ENCODE measurements at places on chromosomes 2 and 18.

DNA sequence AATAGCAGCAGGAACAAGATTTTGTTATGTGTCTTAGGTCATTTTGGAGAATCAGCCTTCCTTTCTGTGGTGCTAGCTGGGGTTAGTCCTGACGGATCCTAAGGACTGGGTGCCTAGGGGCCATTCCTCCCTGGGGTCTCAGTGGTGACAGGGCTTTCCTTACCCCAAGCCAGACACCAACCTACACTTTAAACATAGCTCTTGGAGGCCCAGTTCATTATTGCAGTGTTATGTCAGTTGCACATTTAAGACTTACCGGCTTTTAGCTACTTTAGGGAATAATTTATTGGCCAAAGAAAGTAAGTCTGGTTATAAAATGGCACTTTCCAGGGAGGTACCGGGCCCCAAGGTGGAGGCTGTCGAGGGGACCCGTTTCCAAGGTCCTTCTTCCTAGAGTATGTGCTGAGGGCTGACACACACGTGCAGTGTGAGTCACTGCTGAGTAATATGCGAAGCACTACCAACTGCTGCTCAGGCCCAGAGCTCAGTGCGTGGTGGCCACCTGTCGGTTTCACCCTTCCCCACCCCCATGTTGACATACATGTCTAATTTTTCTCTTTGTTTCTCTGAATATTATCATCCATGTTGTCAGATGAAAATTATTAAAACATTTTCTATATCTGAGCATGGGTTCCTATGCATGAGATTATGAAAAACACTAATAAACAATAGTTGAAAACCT is 37.0 kb upstream of the GRHL1 start:
- DNase-seq = peak; percentile 74

GRCh38 chr18:56286775-56287325 is 351.5 kb downstream of the TXNL1 start:
- DNase-seq = peak; percentile 87

- DNase-seq = peak; percentile 32
These were observed 40.0 kb upstream of the FOSL2 start for GRCh38 chr2:28352610-28353195.

GRCh38 chr18:58788971-58789875 is 75.5 kb upstream of the ZNF532 start:
- peak; percentile 76 for DNase-seq

DNA sequence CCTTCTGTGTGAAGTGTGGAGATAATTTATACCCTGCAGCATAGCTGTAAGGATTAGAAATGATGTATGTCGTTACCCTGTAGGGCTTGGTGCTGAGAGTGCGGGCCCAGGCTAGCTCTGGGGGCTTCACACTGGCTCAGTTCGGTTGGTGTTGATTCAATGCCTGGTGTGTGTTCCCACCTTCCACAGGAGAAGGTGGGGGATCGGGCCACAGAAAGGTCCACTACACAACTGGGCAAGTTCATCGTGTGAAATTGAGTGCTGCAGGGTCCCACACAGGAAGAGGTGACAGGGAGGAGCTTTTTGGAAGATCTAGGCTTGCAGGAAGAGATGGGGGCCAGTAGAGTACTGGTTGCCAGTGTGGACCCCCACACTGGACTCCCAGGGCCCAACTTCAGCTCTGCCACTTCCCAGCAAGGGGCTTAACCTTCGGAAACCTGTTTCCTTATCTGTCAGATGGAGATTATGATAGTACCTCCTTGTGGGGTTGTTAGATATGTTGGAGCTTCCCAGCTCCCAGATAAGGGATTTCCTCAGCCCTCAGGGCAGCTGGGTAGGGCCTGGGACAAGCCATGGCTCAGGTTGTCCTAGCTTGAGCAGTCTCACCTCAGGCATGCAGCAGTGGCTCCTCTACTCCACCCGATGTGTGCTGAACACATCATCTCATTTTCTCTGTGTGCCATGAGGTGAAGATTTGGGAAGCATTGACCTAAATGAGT is 71.5 kb downstream of the TMEM247 start:
- no peak for DNase-seq

DNA sequence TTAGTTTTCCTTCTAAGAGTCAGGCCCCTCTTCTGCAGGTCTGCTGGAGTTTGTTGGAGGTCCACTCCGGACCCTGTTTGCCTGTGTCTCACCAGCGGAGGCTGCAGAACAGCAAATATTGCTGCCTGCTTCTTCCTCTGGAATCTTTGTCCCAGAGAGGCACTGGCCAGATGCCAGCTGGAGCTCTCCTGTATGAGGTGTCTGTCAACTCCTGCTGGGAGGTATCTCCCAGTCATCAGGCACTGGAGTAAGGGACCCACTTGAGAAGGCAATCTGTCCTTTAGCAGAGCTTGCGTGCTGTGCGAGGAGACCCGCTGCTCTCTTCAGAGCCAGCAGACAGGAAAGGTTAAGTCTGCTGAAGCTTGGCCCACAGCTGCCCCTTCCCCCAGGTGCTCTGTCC is 4.8 kb downstream of the REG1B start:
- DNase-seq = no peak

- DNase-seq = peak; percentile 7
These were observed 122.8 kb downstream of the TMEM200C start for GRCh38 chr18:5772306-5773105.

- DNase-seq = peak; percentile 88
These were observed 20.1 kb downstream of the SLC66A3 start for GRCh38 chr2:11175293-11175795.

DNA sequence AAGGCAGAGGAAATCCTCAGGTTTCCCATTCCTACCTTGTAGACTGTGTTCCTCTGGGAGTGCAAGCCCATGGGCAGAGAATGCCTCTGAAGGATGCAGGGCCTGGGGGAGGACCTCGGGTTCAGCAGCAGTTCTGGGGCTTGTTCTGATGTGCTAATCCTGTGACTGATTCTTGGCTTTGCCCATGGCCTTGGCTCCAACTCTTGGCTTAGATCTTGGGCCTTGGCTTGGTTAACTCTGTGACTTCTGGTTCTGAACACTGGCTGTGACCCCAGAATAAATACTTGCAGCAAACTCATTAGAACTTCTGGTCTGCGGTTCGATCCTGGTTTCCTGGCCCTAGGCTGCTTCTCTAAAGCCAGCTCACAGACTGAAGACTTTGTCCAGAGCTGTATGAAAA is 366.9 kb upstream of the ZEB2 start:
- DNase-seq = no peak

DNA sequence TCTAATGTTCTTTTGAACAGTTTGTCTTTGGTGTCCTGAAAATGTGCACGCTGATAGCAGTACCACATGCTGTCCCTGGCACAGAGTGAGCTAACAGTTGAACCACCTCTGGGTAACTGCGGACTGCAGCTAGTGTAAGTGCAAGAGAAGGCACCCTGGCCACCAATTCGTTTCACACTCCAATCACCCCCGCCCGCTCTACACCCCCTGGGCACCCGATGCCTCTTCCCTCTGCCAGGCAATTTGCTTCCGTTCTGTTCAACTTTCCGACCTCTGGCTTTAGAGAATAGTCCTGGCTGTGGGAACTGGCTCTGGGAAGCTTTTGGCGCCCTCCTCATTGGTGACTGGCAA is 1.4 kb downstream of the DOCK10 start:
- no peak for DNase-seq

GRCh38 chr2:10132596-10132995 is 10.1 kb downstream of the RRM2 start:
- DNase-seq = no peak

DNA sequence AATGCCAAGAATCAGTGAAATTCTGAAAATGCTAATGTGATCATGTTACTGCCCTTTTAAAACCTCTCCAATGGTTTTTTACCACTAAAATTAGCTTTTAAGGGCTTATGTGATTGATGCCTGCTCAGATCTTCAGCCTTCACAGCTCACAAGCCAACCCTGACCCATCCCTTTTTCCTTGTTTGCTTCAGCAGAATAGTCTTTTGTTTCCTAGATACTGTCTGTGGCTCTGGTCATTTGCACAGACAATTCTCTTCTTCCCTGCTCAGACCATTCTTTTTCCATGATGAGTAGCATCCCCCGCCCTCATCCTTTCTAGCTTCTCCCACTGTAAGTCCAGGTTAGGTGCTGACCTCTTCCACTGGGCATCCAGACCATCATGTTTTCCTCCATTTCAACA is 164.9 kb upstream of the NT5C1B start:
- no peak for DNase-seq

- DNase-seq = peak; percentile 44
These were observed 88.5 kb upstream of the GLS start for GRCh38 chr2:190791976-190792575.

GRCh38 chr2:135792401-135793150 is 44.4 kb downstream of the LCT start:
- DNase-seq = no peak

- peak; percentile 71 for DNase-seq
These were observed 267.8 kb upstream of the TRIB2 start for GRCh38 chr2:12448846-12449505.

- DNase-seq = peak; percentile 63
These were observed 563.1 kb upstream of the PIK3C3 start for GRCh38 chr18:41391616-41392595.

- no peak for DNase-seq
These were observed 12.3 kb upstream of the IL1B start for GRCh38 chr2:112848833-112849232.

DNA sequence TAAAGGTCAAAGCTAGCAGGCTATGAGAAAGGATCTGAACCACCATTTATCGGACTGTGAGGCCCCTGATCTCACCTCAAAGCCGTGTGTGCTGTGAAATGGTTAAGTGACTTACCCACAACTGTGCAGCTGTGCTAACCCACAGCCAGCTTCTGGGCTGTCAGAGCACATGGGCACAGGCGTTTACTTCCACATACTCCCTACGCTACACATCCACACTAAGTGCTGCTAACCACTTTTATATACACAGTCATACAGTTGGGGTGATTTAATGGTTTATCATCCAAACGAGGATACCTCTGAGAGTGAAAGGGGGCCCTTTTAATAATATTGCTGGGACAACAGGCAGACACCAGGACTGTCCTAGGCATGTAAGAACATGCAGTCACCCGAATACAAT is 37.3 kb downstream of the CYRIA start:
- DNase-seq = no peak

DNA sequence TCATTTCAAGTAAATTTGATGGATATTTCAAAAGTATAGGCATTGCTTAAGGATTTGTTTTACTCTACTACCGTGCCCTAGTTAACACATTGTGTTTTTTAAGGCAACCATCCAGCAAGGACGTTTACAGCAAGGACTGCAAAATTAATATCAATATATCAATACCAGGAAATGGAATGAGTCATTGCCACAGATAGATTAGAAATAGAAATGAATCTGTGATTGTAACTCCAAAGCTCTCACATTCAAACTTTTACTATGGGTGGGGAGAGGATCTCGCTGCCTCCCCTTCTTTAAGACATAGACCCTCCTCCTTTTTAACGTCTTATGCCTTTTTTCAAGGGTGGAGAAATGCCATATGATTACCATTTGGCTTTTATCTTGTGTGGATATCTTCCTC is 3.8 kb downstream of the CD28 start:
- DNase-seq = no peak

DNA sequence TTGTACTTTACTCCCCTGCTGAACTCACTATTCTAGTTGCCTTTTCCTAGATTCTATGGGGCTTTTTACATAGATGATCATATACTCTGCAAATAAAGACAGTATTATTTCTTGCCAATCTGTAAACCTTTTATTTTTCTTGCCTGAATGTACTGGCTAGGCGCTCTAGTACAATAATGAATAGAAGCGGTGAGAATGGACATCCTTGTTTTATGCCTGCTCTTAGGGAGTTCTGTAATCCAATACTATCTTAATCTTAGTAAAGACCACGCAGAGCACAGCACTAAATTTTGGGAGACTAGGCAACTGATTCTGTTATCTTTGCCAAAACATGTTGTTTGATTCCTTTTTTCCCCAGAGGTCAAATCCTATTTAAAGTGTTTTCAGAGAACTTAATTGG is 7.0 kb downstream of the KRCC1 start:
- DNase-seq = no peak

- peak; percentile 16 for DNase-seq
These were observed 302.1 kb downstream of the ARHGAP15 start for GRCh38 chr2:143431316-143431715.

- no peak for DNase-seq
These were observed 238.7 kb downstream of the SH3RF3 start for GRCh38 chr2:109367683-109368082.

GRCh38 chr2:147231607-147232006 is 613.2 kb upstream of the ACVR2A start:
- no peak for DNase-seq

- no peak for DNase-seq
These were observed 19.8 kb downstream of the DTYMK start for GRCh38 chr2:241666627-241667400.

GRCh38 chr2:11592671-11593574 is 59.1 kb downstream of the GREB1 start:
- DNase-seq = no peak

- DNase-seq = peak; percentile 30
These were observed 194.3 kb downstream of the RTP5 start for GRCh38 chr2:242063850-242064249.

DNA sequence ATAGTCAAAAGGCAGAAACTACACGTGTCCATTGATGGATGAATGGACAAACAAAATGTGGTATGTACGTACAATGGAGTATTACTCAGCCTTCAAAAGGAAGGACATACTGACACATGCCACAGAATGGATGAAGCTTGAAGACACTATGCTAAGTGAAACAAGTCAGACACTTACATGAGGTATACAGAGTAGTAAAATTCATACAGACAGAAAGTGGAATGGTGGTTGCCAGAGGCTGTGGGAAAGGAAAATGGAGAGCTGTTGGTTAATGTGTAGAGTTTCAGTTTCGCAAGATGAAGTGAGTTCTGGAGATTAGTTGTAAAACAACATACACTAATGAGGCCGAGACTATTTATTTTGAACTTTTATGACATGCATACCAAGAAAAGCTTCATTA is 67.4 kb upstream of the EPB41L3 start:
- no peak for DNase-seq

- DNase-seq = peak; percentile 54
These were observed 32.9 kb upstream of the PPM1B start for GRCh38 chr2:44135771-44136170.

- peak; percentile 24 for DNase-seq
These were observed 118.8 kb downstream of the TTC27 start for GRCh38 chr2:32746669-32747068.

DNA sequence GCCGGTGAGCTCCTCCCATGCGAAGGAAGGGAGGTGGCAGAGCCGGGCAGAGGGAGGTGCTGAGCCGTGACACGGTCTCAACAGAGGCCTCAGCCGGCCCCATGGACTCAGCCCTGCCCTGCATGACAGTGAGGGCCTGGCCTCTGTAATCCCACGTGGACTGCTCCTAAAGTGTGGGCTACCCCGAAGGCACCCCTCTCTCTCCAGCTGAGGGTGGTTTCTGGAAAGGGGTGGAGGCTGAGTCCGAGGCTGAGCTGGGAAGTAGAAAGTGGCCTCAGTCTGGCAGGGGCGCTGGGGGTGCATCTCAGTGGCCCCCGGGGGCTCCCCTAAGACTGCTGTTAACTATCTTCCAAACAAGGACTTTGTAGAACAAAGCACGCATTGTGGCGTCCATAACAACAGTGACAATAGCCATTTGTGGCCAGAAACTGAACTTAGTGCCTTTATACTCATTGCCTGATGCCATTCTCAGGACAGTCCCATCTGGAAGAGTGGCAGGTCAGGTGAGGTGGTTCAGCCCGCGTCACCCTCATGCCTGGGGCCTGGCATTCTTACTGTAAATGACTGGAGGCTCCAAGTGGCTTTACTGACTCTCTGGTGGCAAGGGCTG is 192.4 kb downstream of the TWIST2 start:
- DNase-seq = no peak
